ENCODE measurements at places on chromosomes 2 and 18. TPM values are rescaled to one million over a fixed set of nuclear protein-coding genes. Genes with fewer than 3 reads are reported as not detected.

The ARHGAP28 gene
- total RNA-seq: 17.9 TPM

- no peaks in the 10 kb centered on the region for H3K36me3 ChIP-seq
- peaks cover 66% of the 10 kb centered on the region for H3K4me1 ChIP-seq
- no peak for DNase-seq
- no peaks in the 10 kb centered on the region for H3K27me3 ChIP-seq
- no peak overlapping the region for H3K27ac ChIP-seq
Observed at GRCh38 chr2:173051463-173052215, 24.0 kb upstream of the MAP3K20 start.

GRCh38 chr2:67471681-67472080, 74.5 kb downstream of the ETAA1 start:
- no peaks in the 10 kb centered on the region for H3K27me3 ChIP-seq
- H3K4me1 ChIP-seq: peaks cover under 1% of the 10 kb centered on the region
- no peak overlapping the region for H3K27ac ChIP-seq
- DNase-seq: no peak

The TXNDC2 gene
- 0.28 TPM for total RNA-seq

DNA sequence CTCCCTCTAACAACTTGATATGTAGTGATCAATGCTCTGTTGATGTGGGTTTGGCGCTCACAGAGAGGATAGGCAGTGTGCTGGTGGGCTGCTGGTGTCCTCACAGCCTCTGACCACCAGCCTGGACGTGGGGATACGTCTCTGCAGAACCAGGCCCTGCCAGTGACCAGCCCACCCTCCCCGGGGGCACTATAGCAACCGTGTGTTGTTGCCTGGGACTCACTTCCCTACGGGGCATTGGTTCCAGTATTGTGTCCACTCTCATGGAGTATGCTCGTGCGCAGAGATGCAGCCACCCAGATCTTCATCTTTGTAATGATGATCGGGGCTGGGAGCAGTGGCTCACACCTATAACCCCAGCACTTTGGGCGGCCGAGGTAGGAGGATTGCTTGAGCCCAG, 180.1 kb downstream of the LDLRAD4 start:
- no peaks in the 10 kb centered on the region for H3K27me3 ChIP-seq
- peaks cover 17% of the 10 kb centered on the region for H3K36me3 ChIP-seq
- DNase-seq: peak; percentile 75
- H3K4me1 ChIP-seq: peaks cover 12% of the 10 kb centered on the region
- H3K27ac ChIP-seq: no peak overlapping the region

GRCh38 chr2:121130301-121130850, 154.6 kb downstream of the TFCP2L1 start:
- H3K36me3 ChIP-seq: no peaks in the 10 kb centered on the region
- H3K4me1 ChIP-seq: peaks cover 3% of the 10 kb centered on the region
- DNase-seq: no peak
- H3K4me3 ChIP-seq: no peak overlapping the region

DNA sequence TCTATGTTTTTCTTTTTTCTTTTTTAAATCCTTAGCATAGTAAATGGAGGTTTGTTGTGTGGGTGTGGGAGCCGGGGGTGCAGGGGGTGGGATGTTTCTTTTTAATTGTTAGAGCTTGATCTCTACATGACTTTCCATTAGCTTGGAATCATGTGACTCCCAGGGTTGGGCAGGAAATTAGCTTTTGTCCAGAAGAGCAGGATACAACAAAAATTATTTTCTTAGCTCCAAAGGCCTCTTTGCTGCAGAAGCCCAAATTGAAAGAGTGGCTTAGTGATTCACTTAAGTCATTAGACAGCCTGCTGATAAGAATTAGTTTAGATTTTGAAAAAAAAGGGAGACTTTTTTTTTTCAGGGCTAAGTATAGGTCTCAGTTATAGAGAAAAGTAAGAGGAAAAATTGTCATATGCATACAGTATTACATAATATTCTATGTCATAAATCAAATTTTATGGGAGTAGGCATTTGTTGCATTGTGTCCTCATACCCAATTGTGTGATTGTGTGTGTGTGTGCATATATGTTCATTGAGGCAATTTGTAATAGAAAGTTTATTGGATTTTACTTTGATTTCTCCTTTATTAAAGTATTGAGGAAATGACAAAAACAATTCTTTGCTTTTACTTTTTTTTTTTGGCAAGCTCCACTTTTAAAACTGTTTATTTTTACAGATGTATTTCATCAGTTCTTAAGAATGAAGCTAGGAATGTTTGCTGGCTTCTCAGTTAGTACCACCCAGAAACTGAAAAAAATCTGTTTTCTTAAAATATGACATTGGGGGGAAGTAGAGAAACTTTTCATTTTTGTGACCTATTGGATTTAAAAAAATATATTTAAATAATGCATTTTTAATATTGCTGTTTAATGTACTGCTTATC, 47.4 kb downstream of the TSPYL6 start:
- no peaks in the 10 kb centered on the region for H3K36me3 ChIP-seq
- no peak for DNase-seq
- H3K4me3 ChIP-seq: no peak overlapping the region
- no peaks in the 10 kb centered on the region for H3K27me3 ChIP-seq
- H3K27ac ChIP-seq: peak overlapping the region; percentile 83

GRCh38 chr2:145199827-145200706, 680.1 kb upstream of the ZEB2 start:
- no peak overlapping the region for H3K27ac ChIP-seq
- no peak overlapping the region for H3K4me3 ChIP-seq
- H3K4me1 ChIP-seq: peaks cover 9% of the 10 kb centered on the region
- H3K27me3 ChIP-seq: no peaks in the 10 kb centered on the region
- no peaks in the 10 kb centered on the region for H3K36me3 ChIP-seq
- no peak for DNase-seq

The FTCDNL1 gene
- 0.34 TPM for total RNA-seq

DNA sequence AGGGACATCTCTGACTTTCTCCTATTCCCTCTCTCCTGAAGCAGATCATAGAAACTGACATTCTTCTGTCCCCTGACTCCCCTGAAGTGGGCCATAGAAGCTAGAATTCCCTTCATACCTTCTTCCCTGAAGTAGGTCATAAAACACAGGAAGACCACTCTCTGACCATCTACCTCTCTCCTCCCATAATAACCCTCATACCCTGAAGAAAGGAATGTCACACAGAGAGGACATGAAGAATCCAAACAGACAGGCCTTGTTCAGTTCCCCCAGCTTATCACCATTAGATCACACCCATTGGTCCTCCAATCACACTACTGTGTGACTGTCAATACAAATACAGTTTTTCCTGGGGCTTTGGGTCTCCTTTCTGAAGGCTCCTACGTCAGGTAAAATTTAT, 347.1 kb downstream of the DLGAP1 start:
- H3K4me1 ChIP-seq: peaks cover 13% of the 10 kb centered on the region
- no peak overlapping the region for H3K4me3 ChIP-seq
- no peaks in the 10 kb centered on the region for H3K36me3 ChIP-seq
- DNase-seq: no peak
- no peak overlapping the region for H3K27ac ChIP-seq

GRCh38 chr2:128625963-128626759, 307.5 kb upstream of the HS6ST1 start:
- H3K27ac ChIP-seq: no peak overlapping the region
- H3K27me3 ChIP-seq: no peaks in the 10 kb centered on the region
- no peak overlapping the region for H3K4me3 ChIP-seq
- H3K4me1 ChIP-seq: peaks cover 26% of the 10 kb centered on the region
- peak; percentile 52 for DNase-seq
- no peaks in the 10 kb centered on the region for H3K36me3 ChIP-seq

- no peak overlapping the region for H3K27ac ChIP-seq
- no peaks in the 10 kb centered on the region for H3K27me3 ChIP-seq
- no peak for DNase-seq
Observed at GRCh38 chr2:126145752-126146151, 510.2 kb upstream of the GYPC start.

GRCh38 chr2:236753606-236754270, 184.1 kb downstream of the ACKR3 start:
- peaks cover 33% of the 10 kb centered on the region for H3K4me1 ChIP-seq
- no peak overlapping the region for H3K4me3 ChIP-seq
- no peak for DNase-seq
- no peaks in the 10 kb centered on the region for H3K36me3 ChIP-seq
- no peaks in the 10 kb centered on the region for H3K27me3 ChIP-seq
- peak overlapping the region; percentile 55 for H3K27ac ChIP-seq

GRCh38 chr2:227528803-227529202, 56.8 kb downstream of the AGFG1 start:
- no peak overlapping the region for H3K4me3 ChIP-seq
- no peaks in the 10 kb centered on the region for H3K4me1 ChIP-seq
- no peak overlapping the region for H3K27ac ChIP-seq
- no peaks in the 10 kb centered on the region for H3K27me3 ChIP-seq
- H3K36me3 ChIP-seq: peaks cover 10% of the 10 kb centered on the region
- DNase-seq: no peak

GRCh38 chr18:22624176-22624575, 206.5 kb upstream of the CTAGE1 start:
- H3K27ac ChIP-seq: no peak overlapping the region
- peaks cover 2% of the 10 kb centered on the region for H3K36me3 ChIP-seq
- no peak for DNase-seq
- no peak overlapping the region for H3K4me3 ChIP-seq
- H3K27me3 ChIP-seq: no peaks in the 10 kb centered on the region
- H3K4me1 ChIP-seq: no peaks in the 10 kb centered on the region
